A549 (cell line): ENCODE measurements at places on chromosomes 3 and 15.

GRCh38 chr15:92392462-92392861, 1.2 kb upstream of the ST8SIA2 start:
- DNase-seq, result no peak

DNA sequence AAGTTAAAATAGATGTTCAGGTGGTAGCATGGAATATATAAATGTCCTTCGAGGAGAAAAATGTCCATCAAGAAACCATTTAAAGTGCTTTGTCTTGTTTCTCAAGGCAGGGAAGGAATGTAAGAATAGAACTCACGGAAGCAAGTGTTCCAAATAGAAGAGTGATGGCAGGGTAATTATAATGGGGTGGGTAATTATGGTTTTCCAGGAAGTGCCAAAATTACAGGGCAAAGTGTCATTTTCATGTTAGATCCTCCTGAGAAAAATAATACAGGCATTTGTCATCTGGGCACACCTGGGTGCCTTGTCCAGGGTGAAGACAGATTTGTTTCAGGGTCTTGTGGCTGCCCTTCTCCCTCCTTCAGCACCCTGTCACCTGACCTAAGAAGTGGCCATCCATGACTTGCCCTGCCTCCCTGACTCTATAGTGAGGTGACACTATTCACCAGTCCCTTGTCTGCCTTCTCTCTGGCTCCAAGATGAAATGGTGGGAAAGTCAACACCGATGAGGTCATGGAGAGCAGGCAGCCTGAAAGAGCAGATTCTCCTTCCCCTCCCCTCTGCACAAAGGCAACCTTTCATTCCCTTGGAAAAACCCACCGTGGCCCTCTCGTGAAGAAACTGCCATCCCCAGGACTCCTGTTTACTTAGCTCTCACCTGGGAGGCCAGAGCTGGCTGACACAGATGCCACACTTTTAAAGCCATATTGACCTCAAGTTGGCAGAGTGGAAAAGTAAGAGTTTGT, 45.1 kb upstream of the AMOTL2 start:
- DNase-seq, result no peak

GRCh38 chr15:73286311-73286710, 82.4 kb downstream of the HCN4 start:
- DNase-seq, result no peak

DNA sequence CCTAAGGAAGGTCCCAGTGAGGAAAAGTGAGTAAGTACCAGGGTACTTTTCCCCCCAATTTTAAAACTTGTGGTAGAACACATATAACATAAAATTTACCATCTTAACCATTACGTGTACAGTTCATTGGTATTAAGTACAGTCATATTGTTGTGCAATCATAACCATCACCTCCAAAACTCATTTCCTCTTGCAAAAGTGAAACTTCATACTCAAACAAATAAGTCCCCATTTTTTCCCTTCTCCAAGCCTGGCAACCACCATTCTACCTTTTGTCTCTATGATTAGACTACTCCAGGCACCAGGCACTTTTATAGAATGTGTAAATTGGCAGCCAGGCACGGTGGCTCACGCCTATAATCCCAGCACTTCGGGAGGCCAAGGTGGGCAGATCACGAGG, 12.2 kb downstream of the PRC1 start:
- DNase-seq, result no peak

DNA sequence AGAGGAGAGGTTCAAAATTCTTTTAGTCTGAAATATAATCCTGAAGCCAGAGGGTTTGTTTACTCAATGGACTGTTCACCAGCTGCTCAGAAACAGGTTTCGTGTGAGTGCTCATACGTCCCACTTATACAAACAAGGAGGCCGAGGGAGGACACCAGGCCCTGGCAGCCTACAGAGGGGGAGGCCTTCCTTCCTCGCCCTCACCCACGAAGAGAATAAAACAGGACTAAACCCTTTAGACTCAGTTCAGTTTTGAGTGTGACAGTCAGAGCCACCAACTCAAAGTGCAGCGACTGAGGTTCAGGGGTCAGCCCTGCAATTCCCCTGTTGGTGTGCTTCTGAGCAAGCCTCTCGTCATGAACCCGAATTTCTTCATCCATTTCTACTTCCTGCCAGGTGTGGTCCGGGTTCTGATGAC, 17.3 kb downstream of the FAM174B start:
- DNase-seq, result no peak
